GM12878 (cell line): ENCODE measurements at places on chromosomes 11 and 22. TPM values are rescaled to one million over a fixed set of nuclear protein-coding genes. Genes with fewer than 3 reads are reported as not detected.

The TMEM45B gene
- total RNA-seq = 0.13 TPM in 1 of 2 replicates, not detected in the other

The TMEM138 gene
- 44.5 and 47.6 TPM in 2 replicates for total RNA-seq

The ABCC8 gene
- total RNA-seq = not detected in 2 replicates

The CARNS1 gene
- 0.10 and 0.19 TPM in 2 replicates for total RNA-seq

The SCN4B gene
- total RNA-seq = 0.08 TPM in 1 of 2 replicates, not detected in the other

The SUSD2 gene
- 0.11 and 0.31 TPM in 2 replicates for total RNA-seq

The TSPAN18 gene
- 0.77 and 0.96 TPM in 2 replicates for total RNA-seq

The BATF2 gene
- total RNA-seq = 0.98 and 1.1 TPM in 2 replicates
